ENCODE measurements at places on chromosomes 1 and 21. TPM values are rescaled to one million over a fixed set of nuclear protein-coding genes. Genes with fewer than 3 reads are reported as not detected.

APCS gene
- total RNA-seq = not detected

MYOC gene
- total RNA-seq = 0.06 TPM

ITLN2 gene
- total RNA-seq = 0.14 TPM

KRTAP12-2 gene
- total RNA-seq = not detected

KCNN3 gene
- 0.01 TPM for total RNA-seq

ZNF697 gene
- 1.8 TPM for total RNA-seq

GNAT2 gene
- total RNA-seq = not detected

E2F2 gene
- 3.3 TPM for total RNA-seq

AK4 gene
- 27.2 TPM for total RNA-seq

NCF2 gene
- 3.3 TPM for total RNA-seq

HFM1 gene
- not detected for total RNA-seq

RYR2 gene
- 0.13 TPM for total RNA-seq

KISS1 gene
- total RNA-seq = 0.48 TPM

C8B gene
- total RNA-seq = not detected

LAMC1 gene
- 126 TPM for total RNA-seq

CLSTN1 gene
- total RNA-seq = 68.2 TPM

CCDC181 gene
- 0.20 TPM for total RNA-seq

KCNQ4 gene
- 0.28 TPM for total RNA-seq

C1orf116 gene
- 5.8 TPM for total RNA-seq

CDC14A gene
- 2.3 TPM for total RNA-seq

AGMAT gene
- 8.1 TPM for total RNA-seq

F13B gene
- not detected for total RNA-seq

ELAPOR1 gene
- 0.38 TPM for total RNA-seq

CYP4X1 gene
- total RNA-seq = not detected

PRKCZ gene
- 10.3 TPM for total RNA-seq

NHLH1 gene
- 0.34 TPM for total RNA-seq

SLC1A7 gene
- not detected for total RNA-seq

LYSMD1 gene
- 7.4 TPM for total RNA-seq

PTCH2 gene
- 0.23 TPM for total RNA-seq

NPPA gene
- total RNA-seq = not detected

DCDC2B gene
- not detected for total RNA-seq

DTL gene
- total RNA-seq = 21.9 TPM

AGPAT3 gene
- total RNA-seq = 18.0 TPM

HCRTR1 gene
- not detected for total RNA-seq

CLK2 gene
- total RNA-seq = 29.7 TPM

EDARADD gene
- 2.8 TPM for total RNA-seq

MSTO1 gene
- 45.5 TPM for total RNA-seq

SPRR5 gene
- total RNA-seq = not detected

ALPL gene
- total RNA-seq = 0.14 TPM

LCE1D gene
- total RNA-seq = not detected

BSND gene
- total RNA-seq = not detected

RNU1-3 gene
- not detected for total RNA-seq

CELA3B gene
- total RNA-seq = not detected

TBX19 gene
- 0.78 TPM for total RNA-seq

OR6K3 gene
- total RNA-seq = not detected

VANGL2 gene
- 0.95 TPM for total RNA-seq

MR1 gene
- total RNA-seq = 6.4 TPM

CRABP2 gene
- 13.0 TPM for total RNA-seq

IGSF3 gene
- total RNA-seq = 20.4 TPM

TMEM200B gene
- total RNA-seq = not detected

SLC30A2 gene
- total RNA-seq = 0.31 TPM

PROX1 gene
- total RNA-seq = 0.18 TPM

BRINP3 gene
- total RNA-seq = not detected

FCRL6 gene
- total RNA-seq = not detected

ZNF326 gene
- 22.6 TPM for total RNA-seq

RIPPLY3 gene
- 0.71 TPM for total RNA-seq

GJB5 gene
- 0.28 TPM for total RNA-seq

Data from A549 treated with ZK216348 at 1 μM for 4 hours (cell line).